Stimulated activated CD8-positive, alpha-beta memory T cell treated with anti-CD3 and anti-CD28 coated beads, Interleukin-15, amount 100 ng/mL, for 24 hours (primary cell): ENCODE measurements at places on chromosomes 4 and X.

DNA sequence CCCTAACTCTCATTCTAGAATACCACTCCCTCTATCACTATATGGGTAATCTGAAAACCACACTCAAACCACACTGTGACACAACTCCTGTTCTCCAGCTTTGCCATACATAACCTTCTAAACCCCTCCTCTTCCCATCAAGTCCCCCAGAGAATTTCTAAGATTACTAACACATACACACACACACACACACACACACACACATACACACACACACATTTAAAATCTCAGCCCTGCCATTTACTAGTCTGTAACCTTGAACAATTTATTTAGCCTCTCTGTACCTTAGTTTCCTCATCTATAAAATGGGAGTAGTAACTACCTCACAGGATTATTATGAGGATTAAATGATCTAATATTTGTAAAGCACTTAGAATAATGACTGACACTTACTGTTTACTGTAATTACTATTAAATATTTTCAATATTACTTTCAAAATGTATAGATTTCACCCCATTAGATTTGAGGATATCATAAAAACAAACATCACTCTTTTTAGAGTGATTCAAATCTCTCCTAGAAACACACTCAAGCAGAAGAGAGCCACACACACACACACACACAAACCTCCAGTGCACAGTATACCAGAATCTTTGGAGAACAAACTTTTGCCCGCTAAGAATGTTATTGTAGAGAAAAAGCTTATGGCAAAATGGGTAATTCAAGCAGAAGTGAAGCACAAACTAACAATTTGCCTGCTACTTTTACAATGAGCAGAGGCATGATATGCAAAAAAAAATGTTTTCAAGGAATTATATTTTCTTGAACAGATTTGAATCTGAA, 3.8 kb downstream of the ANKRD50 start:
- no peak for DNase-seq

DNA sequence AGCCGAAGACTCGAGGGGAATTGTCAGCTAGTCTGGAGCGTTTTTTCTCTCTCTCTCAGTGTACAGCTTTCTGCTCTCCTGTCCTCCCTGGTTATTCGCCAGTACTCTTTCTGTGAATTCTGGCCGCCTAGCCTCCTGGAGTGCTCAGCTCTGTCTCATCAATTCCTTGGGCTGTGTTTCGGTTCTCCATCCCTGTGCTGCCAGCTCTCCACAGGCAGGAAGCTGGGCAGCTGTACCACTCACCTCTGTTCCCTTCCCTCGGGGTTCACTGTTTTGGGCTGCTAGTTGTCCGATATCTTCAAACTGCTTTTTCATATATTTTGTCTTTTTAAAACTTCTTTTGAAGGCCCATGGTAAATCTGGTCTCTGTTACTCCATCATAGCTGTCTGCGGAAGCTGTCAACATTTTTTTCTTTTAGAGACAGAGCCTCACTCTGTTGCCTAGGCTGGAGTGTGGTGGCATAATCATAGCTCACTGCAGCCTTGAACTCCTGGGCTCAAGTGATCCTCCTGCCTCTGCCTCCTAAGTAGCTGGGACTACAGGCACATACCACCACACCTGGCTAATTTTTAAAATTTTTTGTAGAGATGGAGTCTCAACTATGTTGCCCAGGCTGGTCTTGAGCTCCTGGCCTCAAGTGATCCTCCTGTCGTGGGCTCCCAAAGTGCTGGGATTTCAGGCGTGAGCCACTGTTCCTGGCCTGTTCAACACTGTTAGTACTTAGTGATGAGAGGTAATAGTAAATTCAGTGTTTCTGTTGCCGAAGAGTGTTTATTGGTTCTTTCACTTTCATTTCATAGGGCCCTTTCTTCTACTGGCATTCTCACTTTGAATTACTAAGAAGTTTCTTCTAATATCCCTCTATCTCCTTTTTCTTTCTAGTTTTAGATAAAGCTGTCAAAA, 18.6 kb downstream of the ZCCHC4 start:
- DNase-seq = no peak

DNA sequence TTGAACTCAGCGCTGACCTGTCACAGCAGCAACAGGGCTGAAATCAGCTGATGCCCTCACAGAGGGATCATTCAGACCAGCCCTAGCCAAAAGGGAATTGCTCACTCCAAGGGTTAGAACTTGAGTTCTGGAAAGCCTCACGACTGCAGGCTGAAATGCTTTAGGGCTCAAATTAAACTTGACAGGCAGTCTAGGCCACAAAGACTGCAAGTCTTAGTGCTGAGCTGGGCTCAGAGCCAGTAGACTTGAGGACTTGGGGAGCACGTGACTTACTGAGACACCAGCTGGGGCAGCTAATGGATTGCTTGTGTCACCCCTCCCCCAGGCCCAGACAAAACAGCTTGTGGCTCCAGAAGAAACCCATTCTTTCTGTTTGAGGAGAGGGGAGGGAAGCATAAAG, 119.0 kb upstream of the SLC6A14 start:
- no peak for DNase-seq

- DNase-seq = no peak
Observed at GRCh38 chrX:53362449-53362848, 60.0 kb downstream of the SMC1A start.

DNA sequence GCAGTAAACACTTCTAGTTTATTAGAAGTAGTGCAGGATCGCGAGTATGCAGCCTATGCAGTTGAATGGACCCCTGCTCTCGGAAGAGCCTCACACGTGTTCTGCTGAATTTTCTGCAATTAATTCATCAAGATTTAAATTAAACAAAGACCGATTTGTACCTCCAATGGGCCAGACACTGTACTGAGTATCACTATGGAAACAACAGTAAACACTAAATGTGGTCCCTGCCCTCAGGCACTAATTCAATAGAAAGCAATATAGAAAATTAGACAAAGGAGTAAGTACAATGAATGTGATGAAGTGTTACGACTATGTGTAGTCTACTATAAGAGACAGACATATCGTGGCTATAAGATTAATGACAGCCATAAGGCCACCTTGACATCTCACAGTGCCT, 740.3 kb upstream of the FRG1 start:
- no peak for DNase-seq

DNA sequence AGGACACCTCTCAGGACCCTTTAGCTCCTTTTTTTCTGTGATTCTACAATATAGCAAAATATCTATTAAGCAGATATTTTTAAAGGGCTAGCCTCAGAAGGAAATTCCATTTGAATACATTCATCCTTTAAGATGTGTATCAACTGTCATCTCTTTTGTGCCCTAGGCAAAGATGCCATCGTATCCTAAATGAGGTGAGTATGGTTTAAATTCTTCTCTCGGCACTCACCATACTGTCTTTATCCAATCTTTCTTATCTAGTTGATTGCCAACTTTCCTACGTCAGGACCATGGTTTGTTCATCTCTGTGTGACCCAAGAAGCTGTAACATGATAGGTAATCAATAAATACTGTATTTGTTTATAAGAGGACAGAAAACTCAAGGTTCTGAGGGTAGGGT, 176.0 kb downstream of the LDB2 start:
- no peak for DNase-seq

DNA sequence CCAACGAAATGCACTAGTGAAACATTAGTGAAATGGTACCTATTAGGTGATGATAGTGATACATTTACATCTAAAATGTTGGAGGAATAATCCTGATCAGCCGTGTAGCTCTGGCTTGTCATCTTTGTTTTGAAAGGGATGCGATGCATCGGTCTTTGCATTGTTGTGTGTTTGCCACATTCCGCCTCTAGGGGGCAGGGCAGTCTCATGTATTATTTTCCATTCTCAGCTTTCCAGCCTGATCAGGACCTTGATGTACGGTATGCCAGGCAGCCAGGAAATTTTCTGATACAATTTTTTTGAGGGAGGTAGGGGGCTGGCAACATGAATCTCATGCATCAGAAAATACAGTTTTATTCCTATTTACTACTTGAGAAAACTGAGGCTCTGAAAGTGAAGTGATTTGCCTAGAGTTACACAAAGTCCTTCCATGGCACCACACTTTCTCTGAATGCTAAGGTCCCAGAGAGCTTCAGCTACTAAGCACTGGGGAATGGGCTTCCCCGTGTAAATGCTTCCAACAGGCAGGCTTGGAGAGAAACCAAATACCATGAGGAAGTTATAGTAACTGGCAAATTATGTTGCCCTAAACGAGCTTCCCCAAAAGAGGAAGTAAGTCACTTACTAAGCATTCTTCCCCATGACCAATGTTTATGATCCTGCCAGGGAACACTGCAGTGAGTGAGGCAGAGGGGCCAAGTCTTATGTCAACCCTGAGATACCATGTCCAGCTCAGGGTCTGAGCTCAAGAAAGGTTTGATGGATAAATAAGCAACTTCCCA, 31.8 kb upstream of the IQSEC2 start:
- DNase-seq = no peak

DNA sequence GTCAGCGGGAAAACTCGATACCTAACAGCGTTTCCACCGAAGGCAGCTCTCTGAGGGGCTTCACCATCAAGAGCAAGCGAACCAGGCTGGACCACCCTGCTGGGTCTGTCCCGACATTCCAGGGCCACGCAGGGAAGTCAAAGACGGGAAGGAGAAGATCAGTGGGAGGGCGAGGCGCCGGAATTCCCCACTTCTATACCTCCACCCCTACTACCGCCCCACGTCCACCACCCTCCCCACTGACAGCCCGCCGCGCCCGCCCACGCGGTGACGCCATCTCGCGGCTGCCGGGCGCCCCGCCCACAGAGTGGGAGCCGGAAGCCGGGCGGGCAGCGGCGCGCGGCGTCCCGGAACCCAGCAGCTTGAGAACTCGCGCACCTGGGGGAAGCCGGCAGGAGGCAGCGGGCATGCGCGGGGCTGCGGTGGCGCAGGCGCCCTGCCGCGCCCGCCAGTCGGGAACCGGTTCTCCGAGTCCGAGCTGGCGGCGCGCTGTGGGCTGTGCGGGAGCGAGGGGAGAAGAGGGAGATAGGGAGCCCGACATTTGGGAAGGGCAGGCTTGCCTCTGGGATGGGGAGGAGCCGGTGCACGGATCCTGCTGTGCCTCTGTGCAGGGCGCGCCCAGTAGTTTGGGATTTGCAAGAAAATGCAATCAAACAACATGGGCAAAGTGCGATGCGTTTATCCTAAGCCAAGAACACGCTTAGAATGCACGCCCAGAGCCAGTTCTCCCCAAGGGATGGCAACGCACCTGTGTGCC, 3.2 kb upstream of the STIM2 start:
- peak; percentile 85 for DNase-seq

DNA sequence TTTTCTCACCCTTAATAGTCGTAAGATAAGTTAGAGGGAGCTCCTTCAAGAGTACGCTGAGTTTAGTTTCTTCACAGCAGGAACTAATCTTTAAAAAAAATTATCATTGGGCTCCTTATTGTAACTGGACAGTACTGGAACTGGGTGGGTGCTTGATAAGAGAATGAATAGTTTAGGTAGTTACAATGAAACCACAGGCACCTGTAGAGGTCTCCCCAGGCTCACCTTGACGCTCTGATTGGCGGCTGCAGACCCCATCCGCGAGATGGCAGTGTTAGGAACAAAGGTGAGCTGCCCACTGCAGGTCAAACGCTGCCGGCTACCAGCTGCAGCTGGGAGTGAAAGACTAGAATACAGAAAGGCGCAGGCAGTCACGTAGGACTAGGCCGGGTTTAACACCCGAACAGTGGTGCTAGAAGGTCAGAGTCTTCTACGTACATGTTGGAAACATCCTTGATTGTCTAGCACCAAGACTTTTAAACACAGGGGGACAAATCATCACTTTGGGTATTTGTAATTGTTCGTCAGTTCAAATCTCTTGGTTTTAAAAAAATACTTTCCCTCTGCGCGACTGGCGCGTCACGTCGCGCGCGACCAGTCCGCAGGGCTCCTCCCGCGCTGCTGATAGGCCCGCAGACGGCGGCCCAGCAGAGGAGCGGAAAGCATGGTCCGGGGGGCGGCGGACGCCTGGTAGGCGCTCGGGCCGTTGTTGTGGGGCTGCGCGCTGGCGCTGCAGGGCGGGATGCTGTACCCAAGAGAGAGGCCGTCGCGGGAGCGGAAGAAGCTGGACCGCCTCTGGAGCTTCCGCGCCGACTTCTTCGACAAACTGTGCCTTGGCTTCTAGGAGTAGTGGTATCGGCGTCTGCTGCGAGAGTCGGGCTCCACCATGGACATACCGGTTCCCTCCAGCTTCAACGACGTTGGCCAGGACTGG, 45.6 kb downstream of the SMARCA5 start:
- peak; percentile 16 for DNase-seq

GRCh38 chrX:40877887-40878286, 142.5 kb upstream of the MED14 start:
- DNase-seq = no peak

DNA sequence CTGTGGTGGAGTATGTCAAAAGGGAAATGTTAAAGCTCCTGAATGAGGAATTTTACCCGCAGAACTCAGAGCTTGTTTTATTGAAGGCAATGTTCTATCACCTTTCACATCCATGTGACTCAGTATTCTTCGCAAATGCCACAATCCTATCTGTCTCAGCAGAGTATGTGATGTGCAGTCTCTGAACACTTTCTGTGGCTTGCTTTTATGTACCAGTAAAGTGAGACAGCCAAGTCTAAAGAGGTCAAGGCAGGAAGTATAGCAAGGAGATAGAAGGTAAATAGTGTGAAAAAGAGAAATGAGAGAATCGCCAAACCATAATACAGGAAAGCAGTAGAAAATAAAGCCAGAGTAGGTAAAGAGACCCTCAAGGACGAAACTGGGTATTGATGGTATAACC, 515.8 kb downstream of the RAB28 start:
- no peak for DNase-seq

DNA sequence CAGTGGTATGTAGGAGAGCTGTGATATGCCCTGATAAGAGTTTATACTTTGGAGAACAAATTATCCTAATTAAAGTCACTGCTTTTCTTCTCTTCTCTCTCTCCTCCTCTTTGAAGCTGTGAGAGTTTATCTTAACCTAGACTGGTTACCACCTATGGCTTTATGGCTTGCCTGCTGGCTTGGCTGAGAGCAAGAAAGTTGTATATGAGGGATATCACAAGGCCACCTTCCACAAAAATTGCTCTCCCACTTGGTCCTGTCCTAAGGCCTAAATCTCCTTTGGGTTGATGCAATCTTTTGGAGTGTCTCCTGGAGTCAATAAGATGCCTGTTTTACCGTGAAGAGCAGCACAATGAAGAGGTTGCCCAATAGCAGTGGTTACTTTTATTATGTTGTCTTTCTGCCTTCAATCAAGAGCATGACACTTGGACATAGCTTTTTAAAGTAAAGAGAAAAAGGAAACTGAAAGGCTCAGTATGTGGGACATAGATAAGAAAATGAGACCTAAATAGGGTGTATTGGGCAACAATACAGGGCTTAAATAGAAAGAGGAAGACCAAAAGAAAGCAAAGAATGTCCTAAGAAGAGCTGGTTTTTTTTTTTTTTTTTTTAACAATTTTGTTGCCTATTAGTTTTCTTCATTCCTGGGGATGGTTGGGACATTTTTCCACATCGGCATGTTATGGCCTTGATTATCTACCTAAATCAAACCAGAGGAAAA, 9.2 kb downstream of the GUCY1A1 start:
- no peak for DNase-seq

GRCh38 chr4:18050448-18050847, 28.9 kb upstream of the LCORL start:
- DNase-seq = no peak

GRCh38 chrX:57915680-57916079, 5.4 kb upstream of the ZXDA start:
- DNase-seq = no peak
